Breast epithelium (tissue), 4 donors: ENCODE measurements at places on chromosomes 6 and 20.

DNA sequence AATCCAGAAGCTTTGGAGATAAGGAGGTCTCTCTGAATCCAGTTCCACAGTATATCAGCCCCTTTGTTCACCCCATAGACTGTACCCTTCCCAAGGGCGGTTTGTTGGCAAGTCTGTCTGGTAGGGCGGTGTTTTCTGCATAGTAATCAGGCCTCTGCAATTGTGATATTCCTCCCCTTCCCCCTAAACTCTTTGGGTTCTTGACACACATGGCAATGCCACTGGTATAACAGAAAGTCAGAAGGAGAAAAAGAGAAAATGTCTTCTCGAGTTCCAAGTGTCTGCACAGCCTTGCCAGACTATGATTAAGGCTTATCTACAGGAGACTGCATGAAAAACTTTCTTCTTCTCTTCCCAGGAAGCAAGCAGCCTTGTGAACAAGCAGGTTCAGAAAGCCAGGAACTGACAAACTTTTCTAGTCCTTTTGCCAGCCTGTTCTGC is 45.6 kb downstream of the FOXO3 start:
- no peak for DNase-seq
- H3K4me3 ChIP-seq, result no peak overlapping the region
- H3K27ac ChIP-seq, result no peak overlapping the region
- peaks cover 21% of the 10 kb centered on the region for H3K4me1 ChIP-seq

DNA sequence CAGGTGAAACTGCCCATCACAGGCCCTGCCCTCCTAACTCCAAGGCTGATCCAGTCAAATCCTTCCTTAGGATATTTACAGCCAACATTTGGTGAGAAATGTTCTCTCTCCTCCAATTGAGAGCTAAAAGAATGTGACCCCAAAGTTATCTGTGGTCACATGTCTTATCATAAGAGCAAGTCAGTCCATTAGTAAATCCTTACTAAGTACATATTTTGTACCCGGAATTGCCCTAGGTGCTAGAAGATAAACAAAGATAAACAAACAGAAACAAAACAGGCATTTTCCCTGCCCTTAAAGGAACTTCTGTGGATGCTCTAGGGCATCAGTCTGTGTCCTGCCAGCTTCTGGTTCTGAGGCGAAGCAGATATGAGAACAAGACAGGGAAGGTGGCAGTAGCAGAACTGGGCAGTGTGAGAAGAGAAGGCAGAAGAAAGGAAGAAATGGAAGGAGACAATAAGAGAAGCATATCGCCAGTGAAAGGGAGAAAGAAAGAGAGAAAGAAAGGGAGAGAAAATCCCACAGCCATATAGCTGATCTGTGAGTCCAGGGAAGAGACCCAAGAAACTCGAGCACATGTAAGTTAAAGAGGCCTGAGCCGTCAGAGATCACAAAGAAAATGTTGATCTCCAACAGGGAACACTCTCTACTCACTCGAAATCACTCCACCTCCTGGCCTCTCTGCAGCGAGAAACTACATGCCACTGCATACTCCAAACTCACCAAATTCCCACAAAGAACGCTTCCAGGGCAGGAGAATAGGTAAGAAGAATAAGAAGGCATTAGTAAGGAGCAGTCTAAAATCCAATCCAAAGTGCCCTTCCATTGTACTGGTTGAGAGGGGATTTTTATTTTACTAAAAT is 41.7 kb downstream of the CDK5RAP1 start:
- no peak overlapping the region for H3K4me3 ChIP-seq
- H3K4me1 ChIP-seq, result no peaks in the 10 kb centered on the region
- H3K27me3 ChIP-seq, result no peaks in the 10 kb centered on the region
- peaks cover 5% of the 10 kb centered on the region for H3K36me3 ChIP-seq
- no peak for DNase-seq

- no peak overlapping the region for H3K4me3 ChIP-seq
- H3K36me3 ChIP-seq, result no peaks in the 10 kb centered on the region
- no peak overlapping the region for H3K27ac ChIP-seq
- no peak for DNase-seq
- H3K27me3 ChIP-seq, result no peaks in the 10 kb centered on the region
Observed at GRCh38 chr20:11979306-11979990, 61.8 kb downstream of the BTBD3 start.

DNA sequence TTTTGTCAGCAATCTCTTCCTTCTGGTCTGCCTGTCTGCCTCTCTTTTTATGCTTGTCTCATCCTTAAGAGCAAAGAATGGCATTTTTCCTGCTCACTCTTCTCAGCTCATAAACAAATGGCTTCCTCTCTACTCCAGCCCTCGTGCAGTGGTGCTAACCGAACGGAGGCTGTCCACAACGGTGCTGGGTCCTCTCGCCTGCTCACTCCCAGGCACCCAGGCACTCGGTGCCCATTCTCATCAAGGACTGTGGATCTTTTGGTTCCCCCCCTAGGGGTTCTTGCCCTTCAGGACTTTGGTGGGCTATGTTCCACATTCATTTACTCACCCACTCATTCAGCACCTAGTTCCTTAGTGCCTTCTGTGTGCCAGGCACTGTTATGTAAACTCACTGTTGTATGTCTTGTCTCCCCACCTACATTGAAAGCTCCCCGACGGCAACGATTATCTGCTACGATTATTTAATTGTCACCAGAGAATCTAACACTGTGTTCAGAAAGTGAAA is 113.9 kb downstream of the FYN start:
- no peaks in the 10 kb centered on the region for H3K27me3 ChIP-seq
- DNase-seq, result no peak
- H3K4me3 ChIP-seq, result peak overlapping the region; percentile 19
- H3K4me1 ChIP-seq, result no peaks in the 10 kb centered on the region

DNA sequence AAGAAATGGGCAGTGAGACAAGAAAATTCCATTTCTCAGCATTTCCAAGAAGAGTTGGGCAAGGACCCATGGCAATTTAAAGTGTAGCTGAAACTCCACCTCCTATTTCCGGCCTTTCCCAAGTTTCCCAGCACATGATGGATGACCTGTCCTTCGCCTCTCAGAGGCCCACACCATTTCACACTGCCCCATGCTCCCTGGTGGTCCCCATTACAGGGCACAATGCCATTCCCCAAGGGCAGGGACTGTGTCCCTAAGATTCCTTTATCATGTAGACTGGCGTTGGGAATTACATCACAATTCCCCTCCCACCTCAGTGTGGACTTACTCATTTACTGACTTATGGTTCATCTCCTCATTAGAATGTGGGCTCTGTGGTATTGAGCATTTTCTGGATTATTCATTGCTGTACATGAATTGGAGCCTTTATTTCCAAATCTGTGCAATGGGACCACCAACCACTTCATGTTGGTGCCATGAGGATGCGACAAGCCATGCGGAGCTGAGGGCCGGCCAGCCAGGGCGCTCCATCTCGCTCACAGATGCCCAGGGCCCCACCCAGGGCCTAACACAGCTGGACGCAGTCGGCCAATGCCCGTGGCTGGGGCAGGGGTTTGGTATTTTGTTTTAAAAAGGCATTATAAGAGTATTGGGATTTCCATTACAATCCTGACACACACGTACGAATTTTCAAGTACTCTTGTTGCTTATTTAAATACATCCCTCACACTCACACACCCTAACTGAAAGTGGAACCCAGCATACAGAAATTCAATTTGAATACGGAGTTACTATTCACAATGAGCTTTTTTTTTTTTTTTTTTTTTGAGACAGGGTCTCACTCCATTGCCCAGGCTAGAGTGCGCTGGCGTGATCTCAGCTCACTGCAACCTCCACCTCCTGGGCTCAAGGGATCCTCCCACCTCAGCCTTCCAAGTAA is 5.4 kb downstream of the ACSS1 start:
- H3K4me1 ChIP-seq, result peaks cover 17% of the 10 kb centered on the region
- peak overlapping the region; percentile 78 for H3K27ac ChIP-seq
- no peak overlapping the region for H3K4me3 ChIP-seq
- H3K36me3 ChIP-seq, result no peaks in the 10 kb centered on the region
- H3K27me3 ChIP-seq, result no peaks in the 10 kb centered on the region

DNA sequence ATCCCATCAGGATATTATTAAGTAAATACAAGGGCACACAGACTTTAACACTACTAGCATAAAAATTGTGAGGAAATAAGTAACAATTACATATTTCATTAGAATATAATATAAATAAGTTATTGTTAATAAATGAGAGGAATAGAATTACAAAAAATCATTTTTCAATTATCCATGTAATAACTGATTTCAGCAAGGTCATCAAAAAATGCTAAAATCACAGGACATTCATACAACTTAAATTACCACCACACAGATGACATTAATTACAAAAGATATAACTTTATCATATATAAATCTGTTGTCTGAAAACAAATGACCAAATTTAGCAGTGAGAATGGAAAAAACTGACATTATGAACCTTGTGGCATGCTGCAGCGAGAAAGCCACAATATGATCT is 37.0 kb downstream of the STX7 start:
- no peak overlapping the region for H3K4me3 ChIP-seq
- no peaks in the 10 kb centered on the region for H3K36me3 ChIP-seq
- no peak overlapping the region for H3K27ac ChIP-seq
- H3K27me3 ChIP-seq, result no peaks in the 10 kb centered on the region
- no peaks in the 10 kb centered on the region for H3K4me1 ChIP-seq

DNA sequence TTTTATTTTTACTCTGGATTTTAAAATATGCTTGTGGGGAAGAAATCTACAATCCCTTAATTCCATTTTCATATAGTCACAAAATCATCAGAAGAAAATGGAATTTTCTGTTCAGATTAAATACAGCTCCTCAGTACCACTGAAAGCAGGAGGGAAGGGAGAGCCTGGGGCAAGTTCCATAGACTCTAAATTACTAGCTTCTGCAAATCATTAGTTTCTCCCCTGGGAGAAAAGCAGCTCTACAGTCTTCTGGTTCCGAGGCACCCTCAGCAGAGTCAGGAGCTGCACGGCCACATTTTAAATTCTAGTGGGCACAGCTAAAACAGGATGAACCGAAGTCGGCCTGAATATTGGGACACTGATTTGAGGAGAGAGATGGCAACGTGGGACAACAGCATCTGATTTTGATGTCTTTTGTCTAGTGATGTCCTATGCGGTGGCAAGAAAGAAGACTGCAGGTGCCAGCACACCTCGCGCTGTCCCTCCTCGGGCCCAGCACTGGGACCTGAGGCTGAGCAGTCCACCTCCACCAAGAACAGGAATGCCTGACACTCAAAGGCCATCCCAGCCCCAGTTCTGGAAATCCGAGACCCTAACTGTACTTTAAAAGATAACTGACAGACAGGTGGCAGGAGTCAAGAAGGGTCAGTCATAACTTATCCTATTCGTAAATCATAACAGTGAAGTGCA is 90.7 kb downstream of the FOXC1 start:
- no peak overlapping the region for H3K4me3 ChIP-seq
- no peak overlapping the region for H3K27ac ChIP-seq
- no peak for DNase-seq
- H3K36me3 ChIP-seq, result no peaks in the 10 kb centered on the region
- no peaks in the 10 kb centered on the region for H3K27me3 ChIP-seq

DNA sequence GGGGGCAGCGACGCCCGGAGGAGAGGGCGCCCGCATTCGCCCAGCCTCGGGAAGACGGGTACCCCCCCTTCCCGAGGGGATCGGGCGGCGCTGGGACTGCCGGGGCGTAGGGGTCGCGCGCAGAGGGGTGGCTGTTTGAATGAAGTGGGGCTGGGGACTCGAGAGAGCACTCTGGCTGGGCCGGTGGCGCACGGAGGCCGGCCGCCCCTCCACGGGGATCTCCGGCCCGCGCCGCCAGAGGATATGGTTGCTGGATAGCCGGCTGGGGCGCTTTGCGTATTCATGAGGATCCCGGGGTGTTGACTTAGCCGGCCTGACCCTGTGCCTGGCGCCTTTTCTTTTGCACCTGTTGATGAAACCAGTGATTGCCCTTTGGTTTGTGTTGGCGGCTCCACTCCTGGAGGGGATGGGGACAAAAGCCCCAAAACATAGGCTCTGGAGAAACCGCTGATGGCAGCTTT is 469 bp downstream of the SYNJ2 start:
- H3K4me3 ChIP-seq, result peak overlapping the region; percentile 97
- no peaks in the 10 kb centered on the region for H3K27me3 ChIP-seq
- H3K36me3 ChIP-seq, result no peaks in the 10 kb centered on the region
- DNase-seq, result peak; percentile 52
- H3K4me1 ChIP-seq, result peaks cover 5% of the 10 kb centered on the region

- H3K27me3 ChIP-seq, result no peaks in the 10 kb centered on the region
- no peaks in the 10 kb centered on the region for H3K36me3 ChIP-seq
- no peak overlapping the region for H3K27ac ChIP-seq
Observed at GRCh38 chr6:150735341-150735851, 130.1 kb upstream of the MTHFD1L start.

DNA sequence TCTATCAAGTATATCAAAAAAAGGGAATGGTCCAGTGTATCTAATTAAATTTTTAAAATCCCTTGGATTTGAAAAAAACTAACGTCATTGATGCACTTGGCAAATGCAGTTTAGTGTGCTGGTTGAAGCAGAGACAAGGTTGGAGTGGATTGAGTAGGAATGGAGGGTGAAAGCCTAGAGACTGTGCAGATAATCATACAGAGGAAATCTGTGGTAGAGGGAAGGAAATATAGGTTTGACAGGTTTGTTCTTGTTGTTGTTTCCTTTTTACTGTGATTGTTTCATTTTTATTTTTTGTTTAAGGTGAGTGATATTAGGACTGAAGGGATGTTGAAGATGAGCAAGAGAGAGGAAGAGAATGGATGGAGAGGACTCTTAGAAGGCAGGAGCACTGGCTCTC is 29.0 kb upstream of the L3MBTL3 start:
- no peak overlapping the region for H3K27ac ChIP-seq
- no peaks in the 10 kb centered on the region for H3K36me3 ChIP-seq
- no peak for DNase-seq

DNA sequence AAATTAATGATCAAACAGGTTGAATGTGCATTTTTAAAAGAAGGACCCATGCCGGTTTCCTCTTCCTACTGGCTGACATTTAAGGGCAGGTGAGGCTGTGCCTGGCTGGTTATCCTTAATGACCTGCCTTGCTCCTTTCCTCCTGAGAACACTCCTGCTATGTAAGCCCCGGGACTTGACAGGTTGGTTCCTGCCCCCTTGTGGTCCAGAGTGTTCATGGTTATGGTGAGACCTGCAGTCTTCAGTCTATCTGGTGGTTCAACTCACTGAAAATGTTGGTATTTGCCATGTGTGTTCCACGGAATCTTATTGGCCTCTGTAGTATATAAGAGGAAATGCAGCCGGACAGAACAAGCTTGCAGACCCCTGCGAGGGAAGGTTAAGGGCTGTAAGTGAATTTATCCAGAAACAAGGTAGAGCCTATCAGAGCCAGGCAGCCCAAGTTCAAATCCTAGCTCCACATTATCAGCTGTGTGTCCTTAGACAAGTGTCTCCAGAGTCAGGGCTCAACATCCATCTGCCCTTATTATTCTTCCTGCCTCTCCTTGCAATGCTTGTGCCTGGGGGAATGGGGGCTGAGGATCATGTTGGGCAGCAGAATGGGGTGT is 5.2 kb upstream of the BPIFA3 start:
- no peaks in the 10 kb centered on the region for H3K4me1 ChIP-seq
- DNase-seq, result no peak
- no peak overlapping the region for H3K27ac ChIP-seq
- H3K36me3 ChIP-seq, result no peaks in the 10 kb centered on the region
- no peaks in the 10 kb centered on the region for H3K27me3 ChIP-seq
- H3K4me3 ChIP-seq, result no peak overlapping the region

GRCh38 chr6:35410131-35410530 is 42.0 kb upstream of the FANCE start:
- no peak overlapping the region for H3K27ac ChIP-seq
- no peak for DNase-seq
- no peaks in the 10 kb centered on the region for H3K36me3 ChIP-seq

- peak overlapping the region; percentile 49 for H3K27ac ChIP-seq
- H3K36me3 ChIP-seq, result no peaks in the 10 kb centered on the region
- no peak for DNase-seq
- peaks cover 6% of the 10 kb centered on the region for H3K4me1 ChIP-seq
- no peak overlapping the region for H3K4me3 ChIP-seq
- H3K27me3 ChIP-seq, result no peaks in the 10 kb centered on the region
Observed at GRCh38 chr6:79686707-79687309, 55.7 kb downstream of the SH3BGRL2 start.
